EL (cell line): ENCODE measurements at places on chromosomes 7 and 10.
A peak's percentile ranks its signal among the peaks of the same experiment; 100 is the strongest.

DNA sequence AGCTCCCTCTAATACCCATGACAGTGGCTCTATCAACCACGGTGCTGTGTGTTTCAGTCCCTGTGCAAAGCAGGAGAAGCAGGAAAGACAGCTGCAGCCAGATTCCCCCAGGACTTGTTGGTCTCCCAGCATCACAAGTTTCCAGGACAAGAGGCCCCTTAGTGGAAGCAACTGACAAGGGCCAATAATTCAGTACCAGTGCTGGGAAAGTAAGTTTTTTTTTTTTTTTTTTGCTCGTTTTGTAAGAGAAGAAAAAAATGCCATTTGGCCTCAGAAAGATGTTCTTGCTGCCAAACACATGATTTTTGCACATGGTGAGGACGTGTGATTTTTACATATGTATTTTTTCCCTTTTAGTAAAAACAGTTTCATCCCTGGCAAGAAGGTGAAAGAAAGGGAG, 284.2 kb upstream of the ZMIZ1 start:
- DNase-seq = no peak

GRCh38 chr7:76233538-76234281, 32.0 kb downstream of the SRRM3 start:
- DNase-seq = no peak

GRCh38 chr10:124728830-124729661, 15.1 kb downstream of the FAM53B start:
- DNase-seq = no peak

DNA sequence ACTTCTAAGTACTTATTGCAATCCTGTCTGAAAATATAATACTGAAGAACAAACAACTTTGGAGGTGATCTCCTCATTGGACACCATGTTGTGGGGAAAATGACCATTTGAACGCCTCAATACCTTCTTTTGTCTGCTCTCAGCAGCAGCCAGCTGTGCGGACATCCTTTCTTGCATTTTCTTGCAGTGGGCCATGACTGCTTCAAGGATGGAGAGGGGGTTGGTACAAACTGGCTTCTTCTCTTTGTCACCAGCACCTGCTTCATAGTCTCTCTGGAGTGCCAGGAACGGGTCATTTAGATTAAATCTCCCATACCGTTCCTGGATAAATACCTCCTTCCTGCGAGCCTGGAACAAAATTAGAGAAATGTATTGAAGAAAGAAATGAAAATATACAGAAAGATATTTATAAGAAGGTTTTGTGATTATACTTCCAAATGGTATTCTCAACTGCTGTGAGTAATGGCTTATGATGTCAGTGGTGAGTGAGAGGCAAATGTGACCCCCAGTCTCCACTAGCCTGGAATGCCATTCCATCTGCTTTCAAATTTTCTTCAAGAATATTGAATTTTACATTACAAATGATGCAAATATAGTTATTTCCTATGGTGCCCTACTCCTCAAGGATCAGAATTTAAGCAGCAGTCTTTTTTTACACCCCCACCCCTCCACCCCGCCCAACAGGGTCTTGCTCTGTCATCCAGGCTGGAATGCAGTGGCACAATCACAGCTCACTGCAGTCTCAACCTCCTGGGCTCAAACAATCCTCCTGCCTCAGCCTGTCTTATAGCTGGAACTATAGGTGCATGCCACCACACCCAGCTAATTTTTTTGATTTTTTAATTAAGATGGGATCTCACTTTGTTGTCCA, 62.4 kb downstream of the CTTNBP2 start:
- peak; percentile 58 for DNase-seq

- DNase-seq = peak; percentile 33
These were observed 161.5 kb upstream of the AGR3 start for GRCh38 chr7:17043012-17043877.

DNA sequence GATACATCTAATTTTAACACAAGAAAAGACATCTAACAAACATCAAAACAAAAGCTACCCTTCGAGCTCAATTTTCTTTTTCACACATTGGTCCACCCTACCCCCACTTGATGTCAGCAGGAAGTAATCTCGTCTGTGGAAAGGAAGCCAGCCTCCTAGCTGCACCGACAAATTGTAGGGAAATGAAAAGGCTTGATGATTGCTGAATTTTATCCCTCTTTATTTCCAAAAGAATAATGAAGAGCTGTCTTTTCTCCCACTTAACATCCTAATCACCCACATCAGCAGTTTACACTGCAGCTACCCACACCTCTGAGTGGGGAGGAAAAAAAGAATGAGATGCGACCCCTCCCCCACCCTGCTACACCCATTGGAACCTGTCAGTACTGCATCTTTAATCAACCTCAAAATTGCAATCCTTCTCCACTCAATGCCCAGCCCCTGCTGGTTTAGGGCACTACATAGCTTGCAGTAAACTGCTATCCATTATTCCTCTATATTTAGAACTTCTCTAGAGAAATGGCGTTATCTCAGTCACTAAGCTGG, 10.6 kb upstream of the CPVL start:
- DNase-seq = no peak
